ENCODE measurements at places on chromosomes 11 and 22.

GRCh38 chr11:66020618-66021357, 5.5 kb downstream of the CATSPER1 start:
- no peak for DNase-seq

- DNase-seq = no peak
These were observed 912 bp downstream of the PTPRCAP start for GRCh38 chr11:67436459-67437081.

DNA sequence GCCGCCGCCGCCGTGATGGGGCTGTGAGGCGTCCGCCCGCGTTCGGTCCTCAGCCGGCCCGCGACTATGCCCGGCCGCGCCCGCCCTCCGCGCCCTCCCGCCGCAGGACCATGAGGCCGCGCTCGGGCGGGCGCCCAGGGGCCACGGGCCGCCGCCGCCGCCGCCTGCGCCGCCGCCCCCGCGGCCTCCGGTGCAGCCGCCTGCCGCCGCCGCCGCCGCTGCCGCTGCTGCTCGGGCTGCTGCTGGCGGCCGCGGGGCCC, 215 bp downstream of the ZNRF3 start:
- no peak for DNase-seq

- DNase-seq = no peak
These were observed 55.0 kb downstream of the MYH9 start for GRCh38 chr22:36332623-36333332.

GRCh38 chr11:1234054-1234720, 11.3 kb downstream of the MUC5B start:
- DNase-seq = no peak

DNA sequence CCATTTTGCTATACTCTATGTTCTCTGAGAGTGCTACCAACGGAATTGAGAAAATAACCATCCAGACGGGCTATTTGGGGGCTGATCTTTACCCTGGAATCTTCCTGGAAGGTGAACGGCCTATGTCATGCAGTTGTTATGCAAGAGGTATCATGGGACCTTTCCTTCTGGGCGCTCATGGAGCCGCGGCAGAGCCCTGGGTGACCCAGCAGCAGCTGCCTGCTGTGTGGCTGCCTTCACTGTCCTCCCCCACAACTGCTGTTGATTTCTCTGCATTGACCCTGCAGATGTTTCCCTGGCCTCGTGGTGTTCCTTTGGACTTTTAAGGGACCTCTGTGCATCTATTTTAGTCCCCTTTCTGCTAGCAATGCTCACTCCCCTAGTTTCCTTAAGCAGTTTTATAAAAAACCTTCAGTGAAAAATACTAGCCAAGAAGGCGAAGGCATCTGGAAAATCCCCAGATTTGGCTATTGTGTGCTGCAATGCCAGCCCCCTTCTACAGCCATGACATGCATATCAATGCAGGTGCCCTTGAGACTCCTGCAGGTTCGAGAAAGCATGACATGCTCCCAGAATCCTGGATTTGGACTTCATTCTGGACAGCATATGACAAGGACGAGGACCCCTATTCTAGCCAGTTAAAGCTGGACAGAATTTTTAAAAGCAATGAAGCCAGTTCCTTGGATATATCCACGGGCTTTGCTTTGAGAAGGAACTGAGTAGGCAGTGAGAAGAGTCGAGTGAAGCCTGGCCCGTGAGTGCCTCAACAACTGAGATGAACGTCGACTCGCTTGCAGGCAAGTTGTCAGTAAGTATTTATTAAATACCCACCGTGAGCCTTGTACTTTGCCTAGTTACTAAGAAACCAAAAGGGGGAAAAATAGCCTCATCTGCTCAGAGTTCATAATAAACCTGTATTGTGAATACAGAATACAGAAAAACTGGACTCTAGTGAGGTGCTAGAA, at the start of gene SLC25A18:
SLC25A18 (plus strand) TSS at position 593 of the 965 bp plus-strand sequence. CDS start 16,447 bp downstream, outside the sequence.
- no peak for DNase-seq

DNA sequence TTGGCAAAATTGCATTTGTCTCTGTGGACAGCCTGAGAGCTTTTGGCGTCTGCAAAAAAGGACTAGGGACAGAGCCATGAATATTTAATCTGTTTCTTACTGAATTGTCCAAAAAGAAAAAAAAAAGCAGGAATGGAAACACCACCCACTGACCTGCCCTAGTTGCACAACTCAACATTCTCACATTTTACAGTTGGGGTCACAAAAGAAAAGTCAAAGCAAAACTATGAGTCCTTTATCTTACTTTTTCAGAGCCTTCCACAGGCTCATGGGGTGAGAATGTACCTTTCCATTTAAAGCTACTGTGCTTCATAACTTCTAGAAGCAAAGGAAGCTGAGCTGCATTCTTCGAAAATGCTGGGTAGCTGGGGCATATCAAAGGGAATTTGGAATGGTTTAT, 225.7 kb downstream of the FAM76B start:
- no peak for DNase-seq

- no peak for DNase-seq
These were observed 14.2 kb downstream of the GAS2 start for GRCh38 chr11:22680628-22681027.

DNA sequence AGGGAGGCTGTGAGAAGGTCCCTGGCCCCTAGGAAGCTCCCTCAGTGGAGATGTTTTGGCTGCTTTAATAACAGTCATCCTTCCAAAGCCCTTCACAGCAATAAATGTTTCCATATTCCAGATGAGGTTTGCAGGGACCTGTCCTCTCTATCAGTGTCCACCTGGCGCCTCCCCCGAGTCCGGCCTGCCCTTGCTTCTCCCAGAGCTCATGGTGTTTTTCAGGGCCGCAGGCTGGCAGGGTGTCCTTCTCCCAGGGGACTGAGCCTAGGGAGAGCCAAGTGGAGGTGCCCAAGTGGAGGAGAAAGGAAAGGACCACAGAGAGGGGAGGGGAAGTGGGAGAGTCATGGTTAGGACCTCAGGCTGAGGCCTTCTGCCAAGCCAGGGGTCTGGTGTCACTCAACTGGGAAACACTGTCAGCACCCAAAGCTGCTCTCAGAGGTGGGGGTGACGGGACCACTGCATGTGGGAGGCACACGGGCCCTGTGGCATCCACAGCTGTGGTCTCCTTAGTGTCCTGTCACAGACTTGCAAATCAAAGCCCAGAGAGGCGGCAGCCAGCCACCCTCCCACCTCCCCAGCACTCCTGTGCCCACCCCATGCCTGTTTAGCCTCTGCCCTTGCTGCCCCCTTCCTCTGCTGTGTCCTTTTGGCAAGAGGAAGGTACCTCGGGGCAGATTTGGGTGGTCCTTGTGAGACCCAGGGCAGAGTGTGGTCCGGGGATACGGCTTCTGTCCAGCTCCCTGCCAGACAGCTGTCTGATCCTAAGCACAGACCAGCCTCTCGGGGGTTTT, 6.4 kb downstream of the DERL3 start:
- DNase-seq = no peak

DNA sequence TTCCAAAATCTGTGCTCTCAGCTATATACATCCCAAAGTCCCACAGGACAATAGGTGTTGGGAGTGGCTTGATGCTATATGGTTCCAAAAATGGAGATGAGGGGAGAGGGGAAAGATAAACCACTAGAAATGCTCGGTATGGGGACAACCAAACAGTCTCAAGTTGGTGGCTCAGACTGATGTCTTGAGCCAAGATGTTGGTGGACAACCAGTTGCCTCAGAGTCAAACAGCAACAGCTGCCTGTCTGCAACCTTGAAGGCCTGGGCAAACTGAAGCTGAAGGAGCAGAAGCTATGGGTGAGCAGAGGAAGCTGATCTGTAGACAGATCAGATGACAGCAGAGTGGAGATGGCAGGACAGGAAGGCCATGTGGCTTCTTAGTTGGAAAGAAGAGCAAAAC, 4.0 kb downstream of the RRP8 start:
- no peak for DNase-seq

Measured in DMS153 (cell line).